ENCODE measurements at places on chromosomes 4 and X. TPM values are rescaled to one million over a fixed set of nuclear protein-coding genes. Genes with fewer than 3 reads are reported as not detected.

The ADH7 gene
- total RNA-seq = not detected

The WDR1 gene
- 523 TPM for total RNA-seq

The GAGE1 gene
- not detected for total RNA-seq

The PIM2 gene
- 4.7 TPM for total RNA-seq

The FAM47E gene
- total RNA-seq = 0.59 TPM

The GALNT7 gene
- total RNA-seq = 41.4 TPM

The FDCSP gene
- total RNA-seq = not detected

The CLGN gene
- total RNA-seq = 0.07 TPM

The CC2D2A gene
- total RNA-seq = 15.2 TPM

The F9 gene
- not detected for total RNA-seq

The STAP1 gene
- not detected for total RNA-seq

The XG gene
- total RNA-seq = 1.2 TPM

The AMER1 gene
- total RNA-seq = 2.6 TPM

The TRIML2 gene
- not detected for total RNA-seq

The LAMTOR3 gene
- 36.8 TPM for total RNA-seq

Data from smooth muscle cell of the pulmonary artery (primary cell).